ENCODE measurements at places on chromosomes 7 and 10.

DNA sequence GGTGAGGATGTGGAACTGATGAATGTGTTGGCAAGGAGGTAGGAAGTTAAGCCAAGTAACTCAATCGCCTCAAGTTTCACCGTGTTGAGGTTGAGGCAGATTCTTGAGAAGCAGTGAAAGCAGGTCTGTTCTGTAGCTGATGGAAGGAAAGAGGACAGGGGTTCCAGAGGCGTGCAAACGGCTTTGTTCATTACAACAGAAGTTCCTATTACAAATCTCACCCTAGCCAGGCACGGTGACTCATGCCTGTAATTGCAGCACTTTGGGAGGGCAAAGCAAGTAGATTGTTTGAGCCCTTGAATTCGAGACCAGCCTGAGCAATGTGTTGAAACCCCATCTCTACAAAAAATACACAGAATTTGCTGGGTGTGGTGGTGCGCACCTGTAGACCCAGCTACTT is 36.9 kb upstream of the PTF1A start:
- DNase-seq = peak; percentile 1

DNA sequence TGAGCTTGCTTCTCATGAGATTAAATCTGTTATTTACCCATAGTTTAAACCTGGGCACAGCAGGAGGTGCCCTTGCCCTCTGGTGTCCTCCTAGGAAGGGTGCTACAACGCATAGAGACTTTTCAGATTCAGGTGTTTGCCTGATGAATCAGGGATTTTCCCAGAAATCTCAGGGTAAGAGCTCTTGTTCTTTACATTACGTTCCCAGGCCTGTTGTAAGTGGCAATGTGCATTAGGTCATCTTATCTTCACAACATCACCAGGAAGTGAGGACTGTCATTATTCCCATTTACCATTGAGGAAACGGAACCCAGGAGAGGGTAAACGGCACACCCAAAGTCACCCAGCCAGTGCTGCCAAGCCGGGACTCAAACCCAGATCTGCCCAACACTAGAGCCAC is 73.0 kb downstream of the NHLRC2 start:
- no peak for DNase-seq

GRCh38 chr7:83466956-83467355 is 182.0 kb downstream of the SEMA3E start:
- no peak for DNase-seq

DNA sequence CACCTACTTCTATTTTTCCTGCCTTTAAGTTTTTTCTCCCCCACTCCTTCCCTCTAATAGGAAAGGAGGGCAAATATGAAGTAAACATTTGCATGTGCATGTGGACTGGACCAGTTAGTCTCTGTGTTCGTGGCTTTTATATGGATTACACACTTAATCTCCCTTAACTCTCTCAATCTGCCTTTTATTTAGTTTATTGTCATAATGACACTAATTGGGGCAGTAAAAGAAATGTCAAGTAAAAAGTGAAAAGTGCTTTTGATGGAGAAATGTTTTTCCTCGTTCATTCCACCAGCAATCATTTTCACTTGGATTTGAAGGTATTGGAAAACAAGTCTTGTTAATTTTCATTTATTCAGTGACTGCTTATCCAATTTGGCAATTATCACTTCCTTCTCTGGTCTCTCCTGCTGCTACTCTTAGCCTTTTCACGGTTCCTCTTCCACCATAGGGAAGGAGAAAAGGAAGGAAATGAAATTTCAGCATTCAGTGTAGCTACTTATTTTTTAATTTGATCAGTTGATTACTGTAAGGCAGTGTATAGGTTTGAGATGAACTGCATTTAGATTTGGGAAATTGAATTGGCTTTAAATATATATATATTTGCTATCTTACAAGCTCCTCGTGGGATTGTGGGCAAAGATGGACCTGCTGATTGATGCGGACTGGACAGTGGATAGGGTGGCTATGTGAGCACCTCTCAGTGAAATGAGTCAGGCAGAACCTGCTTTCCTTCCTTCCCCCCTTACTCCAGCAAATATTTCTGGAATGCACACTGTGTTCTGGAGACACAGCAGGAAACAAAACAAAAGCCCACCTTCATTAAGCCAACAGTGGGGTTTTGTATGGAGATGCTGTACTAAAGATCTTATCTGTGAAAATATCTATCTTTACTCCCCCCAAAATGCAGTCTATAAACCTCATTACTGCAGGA is 77.5 kb downstream of the LRRC4 start:
- no peak for DNase-seq

GRCh38 chr10:79984851-79985250 is 35.9 kb upstream of the SFTPD start:
- DNase-seq = no peak

DNA sequence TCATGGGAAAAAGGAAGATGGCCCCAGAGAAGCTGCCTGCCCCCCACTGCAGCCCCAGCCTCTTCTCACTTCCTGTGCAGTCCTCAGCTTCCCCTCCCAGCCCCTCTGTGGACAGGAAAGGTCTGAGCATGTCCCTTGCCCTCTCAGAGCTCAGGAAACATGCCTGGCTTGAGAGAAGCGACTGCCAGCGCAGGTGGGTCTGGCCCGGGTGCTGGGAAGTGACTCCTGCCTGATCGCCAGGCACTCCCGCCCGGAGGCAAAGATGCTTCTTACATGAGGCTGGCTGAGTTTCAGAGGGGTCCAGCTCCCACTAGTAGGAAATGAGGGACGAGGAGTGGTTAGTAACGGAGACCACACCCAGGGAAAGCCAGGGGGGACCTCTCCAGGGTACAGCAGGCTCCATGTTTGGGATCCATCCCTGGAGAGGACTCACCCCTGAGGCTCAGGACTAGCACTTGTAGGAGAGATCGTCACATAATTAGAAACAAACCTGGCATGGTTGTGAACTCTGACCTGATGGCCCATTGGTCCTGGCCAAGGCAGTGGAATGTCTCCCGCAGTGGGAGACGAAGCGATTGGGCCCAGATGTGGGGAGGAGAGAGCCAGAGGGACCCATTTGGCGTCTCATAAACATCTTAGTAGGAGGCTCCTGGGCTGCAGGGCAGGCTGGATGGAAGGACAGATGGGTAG is 12.3 kb downstream of the ELN start:
- peak; percentile 35 for DNase-seq

DNA sequence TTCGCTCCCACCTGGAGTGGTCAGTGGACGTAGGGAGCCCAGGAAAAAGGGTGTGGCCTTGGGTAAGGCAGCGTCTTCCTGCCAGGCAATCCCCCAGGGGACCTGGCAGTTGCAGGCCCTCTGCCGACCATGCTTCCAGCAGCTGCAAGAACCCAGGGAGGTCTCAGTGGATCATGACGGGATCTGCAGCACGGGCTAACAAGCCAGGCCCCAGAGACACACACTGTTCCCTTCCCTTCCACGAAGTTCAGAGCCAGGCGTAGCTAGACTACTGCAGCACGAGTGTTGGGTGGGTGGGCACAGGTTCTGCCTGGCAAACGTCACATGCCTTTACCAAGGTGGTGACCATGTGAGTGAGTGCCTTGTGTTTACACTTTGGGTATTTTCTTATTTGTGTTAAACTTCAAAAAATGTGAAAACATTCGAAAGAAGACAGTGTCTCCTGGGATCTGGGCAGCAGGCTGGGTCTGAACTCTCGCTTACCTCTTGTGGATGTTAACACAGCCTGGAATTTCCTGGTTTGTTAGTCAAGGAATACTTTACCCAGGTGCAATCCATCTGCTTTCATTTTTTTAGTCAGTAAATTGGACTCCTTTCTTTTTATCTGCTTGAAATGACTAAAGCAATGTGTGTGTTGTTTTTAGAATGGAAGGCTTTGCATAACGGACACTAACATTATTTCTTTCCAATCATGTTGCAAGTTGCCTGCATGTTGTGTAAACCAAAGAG is 48.2 kb upstream of the VIPR2 start:
- no peak for DNase-seq

- no peak for DNase-seq
Measured at GRCh38 chr7:36129048-36129534, 24.0 kb upstream of the EEPD1 start.

GRCh38 chr10:13672548-13672947 is 85.8 kb downstream of the PRPF18 start:
- DNase-seq = no peak

DNA sequence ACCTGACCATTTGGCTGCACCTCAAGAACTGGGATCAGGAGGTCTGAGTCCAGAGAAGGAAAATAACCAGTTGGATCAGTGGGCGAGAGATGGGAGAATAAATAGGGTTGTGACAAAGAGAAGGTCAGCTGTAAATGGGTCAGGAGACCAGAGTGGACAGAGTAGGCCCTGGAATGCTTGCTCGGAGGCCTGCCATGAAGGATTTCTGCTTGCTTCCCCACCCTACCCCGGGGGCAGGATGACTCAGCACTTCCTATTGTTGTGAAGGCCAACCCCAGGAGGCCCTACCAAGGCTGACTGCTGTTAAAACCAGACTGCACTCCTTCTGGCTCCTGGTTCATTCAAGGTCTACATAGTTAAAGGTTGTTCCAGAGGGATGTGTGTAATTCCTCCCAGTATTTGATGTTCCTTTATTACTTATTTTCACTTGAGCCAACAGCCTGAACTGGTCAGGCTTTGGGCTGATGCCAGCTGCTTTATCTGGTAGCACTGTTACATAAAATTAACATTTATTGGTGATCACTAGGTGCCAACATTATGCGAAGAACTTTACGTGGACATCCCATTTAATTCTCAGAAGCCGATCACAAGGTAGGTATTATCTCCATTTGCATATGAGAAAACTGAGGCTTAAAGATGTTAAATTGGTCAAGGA is 27.3 kb upstream of the IFRD1 start:
- peak; percentile 91 for DNase-seq

- DNase-seq = no peak
Measured at GRCh38 chr7:150974468-150975391, 3.4 kb downstream of the KCNH2 start.

GRCh38 chr10:75435291-75435690 is 3.9 kb downstream of the LRMDA start:
- no peak for DNase-seq

Measured in fibroblast of upper back skin (primary cell).